ENCODE measurements at places on chromosomes 3 and 15.

GRCh38 chr15:38622304-38622703, 57.7 kb upstream of the RASGRP1 start:
- DNase-seq, result no peak

GRCh38 chr3:24540821-24541220, 46.2 kb upstream of the THRB start:
- DNase-seq, result no peak

DNA sequence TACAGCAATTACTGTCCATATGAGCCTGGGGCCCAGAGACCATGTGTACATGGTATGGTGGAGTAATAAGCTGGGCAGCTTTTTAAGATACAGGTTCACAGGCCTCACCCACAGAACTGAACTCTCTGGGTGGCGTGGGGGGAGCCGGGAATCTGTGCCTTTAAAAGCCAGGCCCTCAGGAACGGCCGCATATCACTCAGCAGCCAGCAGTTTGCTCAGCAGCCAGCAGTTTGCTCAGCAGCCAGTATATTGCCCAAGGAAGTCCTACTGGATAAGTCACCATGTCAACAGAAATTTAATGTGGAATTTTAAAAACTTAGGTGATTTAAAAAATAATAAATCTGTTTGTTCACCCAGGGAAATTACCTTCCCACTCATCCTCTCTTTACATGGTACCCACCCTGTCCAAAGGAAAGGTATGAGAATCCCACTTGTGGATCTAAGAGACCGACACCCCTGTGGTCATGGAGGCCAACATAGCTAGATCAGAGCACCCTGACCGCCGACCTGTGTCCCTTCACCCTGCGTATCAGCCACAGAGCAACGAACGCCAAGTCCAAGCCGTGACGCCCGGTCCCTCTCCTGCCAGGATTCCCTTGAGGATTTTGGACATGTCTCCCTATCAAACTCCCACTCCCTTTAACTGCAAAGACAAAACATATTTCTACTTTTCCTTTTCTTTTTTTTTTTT, 95.7 kb upstream of the CHRM5 start:
- no peak for DNase-seq

- no peak for DNase-seq
Observed at GRCh38 chr3:190193210-190193609, 72.5 kb upstream of the P3H2 start.

DNA sequence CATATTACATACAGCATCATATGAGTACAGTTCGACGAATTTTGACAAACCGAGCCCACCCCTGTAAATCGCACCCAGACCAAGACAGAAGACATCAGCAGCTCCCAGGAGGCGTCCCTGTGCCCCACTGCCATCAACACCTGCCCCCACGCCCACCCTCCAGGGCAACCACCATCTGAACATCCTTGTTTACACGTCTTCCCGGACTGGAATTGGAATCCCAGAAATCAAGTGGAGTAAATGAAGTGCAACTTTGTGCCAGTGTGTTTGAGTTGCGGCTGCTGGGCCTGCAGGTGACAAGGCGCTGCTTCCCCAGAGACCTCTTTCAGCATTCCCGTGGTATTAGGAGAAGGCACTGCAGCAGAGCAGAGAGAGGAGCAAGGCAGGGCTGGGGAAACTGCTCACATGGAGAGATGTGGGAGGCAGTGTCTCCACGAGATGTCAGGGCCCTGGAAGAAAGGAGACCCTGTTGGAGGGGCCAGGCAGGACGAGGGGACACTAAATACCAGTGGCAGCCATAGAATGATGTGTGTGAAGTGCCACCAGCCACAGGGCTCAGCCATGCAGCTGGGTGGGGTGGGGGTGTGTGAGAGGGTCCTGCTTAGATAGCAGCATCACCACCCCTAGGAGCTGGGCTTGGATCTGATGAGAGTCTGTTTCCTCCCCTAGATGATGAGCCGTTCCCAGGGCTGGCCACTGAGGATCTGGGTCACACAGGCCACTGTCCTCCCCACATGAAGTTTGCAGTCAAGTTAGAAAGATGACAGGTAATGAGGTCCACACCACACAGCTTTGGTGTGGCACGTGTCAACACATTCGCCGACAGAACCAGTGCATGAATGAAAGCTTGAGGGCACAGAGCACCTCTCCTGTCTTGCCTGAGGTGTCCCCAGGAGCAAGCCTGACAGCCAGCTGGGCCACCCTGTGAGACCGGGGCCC, 33.4 kb upstream of the PCSK6 start:
- no peak for DNase-seq

GRCh38 chr15:46293550-46293949, 658.7 kb downstream of the SQOR start:
- DNase-seq, result no peak

DNA sequence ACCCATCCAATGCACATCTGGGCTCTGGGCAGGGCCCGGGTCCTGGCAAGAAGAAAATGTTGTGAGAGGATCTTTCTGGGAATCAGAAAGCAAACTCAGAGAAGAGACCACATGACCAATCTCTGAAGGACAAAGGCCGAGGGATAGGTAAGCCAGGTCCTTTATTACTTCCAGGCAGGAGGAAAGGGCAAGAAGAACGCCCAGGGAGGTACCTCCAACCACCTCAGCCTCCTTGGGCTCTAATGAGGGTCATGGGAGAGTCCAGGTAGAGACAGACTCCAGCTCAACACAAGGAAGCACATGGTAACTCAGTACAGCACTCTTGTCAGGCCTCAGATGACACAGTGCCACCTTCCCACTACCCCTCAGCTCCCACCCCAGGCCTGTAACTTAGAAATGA, 26.0 kb downstream of the ZNF445 start:
- no peak for DNase-seq

DNA sequence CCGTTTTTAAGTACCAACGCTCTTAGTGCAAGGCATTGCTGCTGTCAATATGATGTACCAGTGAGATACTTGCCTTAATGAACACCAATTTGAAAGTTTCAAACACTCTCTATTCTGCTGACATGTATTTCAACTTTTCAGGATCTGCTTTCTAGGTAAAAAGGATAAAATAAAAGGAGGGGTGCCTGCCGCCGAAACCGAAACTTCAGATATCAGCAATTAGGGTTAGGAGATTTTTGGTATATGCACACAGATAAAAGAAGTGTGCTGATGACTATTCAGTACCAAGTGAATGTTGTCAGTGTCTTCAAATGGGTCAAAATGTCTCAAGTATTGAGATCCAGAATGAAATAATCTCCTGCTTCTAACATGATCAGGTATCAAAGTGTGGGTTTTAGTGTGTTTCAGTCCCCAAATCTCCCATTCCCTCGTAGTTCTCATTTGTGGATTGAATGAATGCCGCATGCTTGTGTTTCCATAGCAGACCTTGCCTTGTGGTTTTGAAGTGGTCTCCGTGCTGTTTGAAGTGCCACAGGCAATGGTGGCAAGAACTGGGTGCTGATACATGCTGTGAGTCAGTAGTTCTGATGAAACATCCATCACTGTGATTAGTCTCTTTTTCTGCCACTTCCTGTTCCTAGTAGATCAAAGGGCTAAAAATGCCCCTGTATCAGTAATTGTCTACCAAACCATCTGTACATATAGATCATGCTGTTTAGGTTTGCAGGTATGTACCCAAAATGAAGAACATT, 22.5 kb downstream of the CHST14 start:
- DNase-seq, result peak; percentile 65

- no peak for DNase-seq
Observed at GRCh38 chr3:37097776-37098175, 76.6 kb downstream of the LRRFIP2 start.

DNA sequence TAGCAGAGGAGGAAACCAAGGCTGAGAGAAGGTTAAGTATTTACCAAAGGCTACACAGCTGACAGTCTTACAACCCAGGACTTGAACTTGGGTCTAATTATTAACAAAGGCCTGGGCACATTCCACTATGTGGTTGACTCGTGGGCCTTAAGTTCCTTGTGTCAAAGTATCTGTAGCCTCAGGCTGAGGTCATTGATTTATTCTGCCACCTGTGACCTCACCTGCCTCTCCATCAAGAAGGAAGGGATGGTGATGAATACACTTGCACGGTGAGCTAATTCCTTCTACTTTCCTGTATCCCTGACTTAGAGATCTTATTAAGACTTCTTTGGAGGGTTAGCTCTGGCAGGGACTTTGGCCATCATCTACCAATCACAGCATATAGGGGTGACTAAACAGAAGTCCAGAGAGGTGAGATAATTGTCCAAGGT, 19.9 kb upstream of the LRRC58 start:
- DNase-seq, result no peak

DNA sequence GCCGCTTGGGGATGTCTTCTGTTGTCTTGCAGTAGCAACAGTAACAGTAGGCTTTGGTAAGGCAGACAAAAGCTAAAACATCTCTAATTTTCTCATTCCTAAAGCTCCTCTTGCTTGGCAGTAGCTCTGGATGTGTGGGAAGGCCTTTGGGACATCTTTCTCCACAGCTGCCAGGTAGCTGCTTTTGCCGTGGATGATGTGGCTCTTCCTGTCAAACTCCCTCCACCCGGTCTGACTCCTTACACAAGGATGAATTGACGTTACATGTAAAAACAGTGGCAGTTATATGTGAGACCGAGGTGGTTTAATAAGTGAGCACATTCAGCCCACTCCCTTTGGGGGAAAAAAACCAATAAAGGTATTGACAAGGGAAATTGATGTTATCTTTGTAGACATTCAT, 309.1 kb downstream of the TUSC7 start:
- no peak for DNase-seq

- DNase-seq, result no peak
Observed at GRCh38 chr3:62361261-62361660, 12.1 kb downstream of the FEZF2 start.

DNA sequence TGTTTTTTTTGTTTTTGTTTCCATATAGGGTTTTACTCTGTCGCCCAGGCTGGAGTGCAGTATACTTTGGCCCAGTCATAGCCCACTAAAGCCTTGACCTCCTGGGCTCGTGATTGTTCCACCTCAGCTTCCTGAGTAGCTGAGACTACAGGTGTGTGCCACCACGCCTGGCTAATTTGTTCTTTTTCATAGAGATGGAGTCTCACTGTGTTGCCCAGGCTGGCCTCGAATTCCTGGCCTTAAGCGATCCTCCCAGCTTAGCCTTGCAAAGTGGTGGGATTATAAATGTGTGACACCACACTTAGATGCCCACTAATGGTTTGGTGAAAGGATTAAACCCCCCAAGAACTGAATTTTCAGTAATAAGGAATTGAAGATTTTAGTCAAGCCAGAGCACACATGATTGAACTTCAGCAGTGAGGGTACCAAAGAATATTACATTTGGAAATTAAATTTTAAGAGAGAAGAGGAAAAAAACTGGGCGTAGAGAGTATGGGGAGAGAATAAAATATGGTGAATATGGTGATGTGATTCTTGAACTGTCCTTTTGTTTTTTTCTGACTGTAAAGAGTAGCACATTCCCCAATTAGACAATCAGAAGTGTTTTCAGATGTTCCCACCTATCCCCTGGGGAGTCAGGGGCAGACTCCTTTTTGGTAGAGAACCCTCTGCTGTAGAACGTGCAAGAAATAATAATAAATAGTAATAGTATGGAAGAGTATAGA, 208.1 kb downstream of the PTPRG start:
- no peak for DNase-seq

GRCh38 chr3:171323938-171324536, 136.2 kb downstream of the TNIK start:
- no peak for DNase-seq

- no peak for DNase-seq
Observed at GRCh38 chr3:127790882-127791183, 31.5 kb downstream of the MGLL start.

- no peak for DNase-seq
Observed at GRCh38 chr15:82986442-82986780, 401 bp downstream of the RAMAC start.

DNA sequence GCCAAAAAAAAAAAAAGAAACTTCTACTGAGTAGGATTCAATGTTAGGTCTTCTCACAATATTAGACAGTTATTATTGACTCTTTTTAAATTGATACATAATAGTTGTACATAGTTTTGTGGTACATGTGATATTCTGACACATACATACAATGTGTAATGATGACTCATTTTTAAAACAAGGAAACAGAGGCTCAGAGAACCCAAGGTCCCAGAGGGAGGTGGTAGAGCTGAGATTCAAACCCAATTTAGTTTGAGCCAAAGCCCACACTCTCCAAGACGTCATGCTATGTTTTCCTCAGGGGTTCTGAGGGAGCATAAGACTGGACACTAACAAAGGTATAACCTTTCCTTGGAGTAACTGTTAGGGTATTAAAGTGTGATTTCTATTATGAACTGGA, 40.6 kb downstream of the MYO5C start:
- peak; percentile 64 for DNase-seq

GRCh38 chr3:122824465-122825381, 29.9 kb downstream of the SLC49A4 start:
- DNase-seq, result no peak

DNA sequence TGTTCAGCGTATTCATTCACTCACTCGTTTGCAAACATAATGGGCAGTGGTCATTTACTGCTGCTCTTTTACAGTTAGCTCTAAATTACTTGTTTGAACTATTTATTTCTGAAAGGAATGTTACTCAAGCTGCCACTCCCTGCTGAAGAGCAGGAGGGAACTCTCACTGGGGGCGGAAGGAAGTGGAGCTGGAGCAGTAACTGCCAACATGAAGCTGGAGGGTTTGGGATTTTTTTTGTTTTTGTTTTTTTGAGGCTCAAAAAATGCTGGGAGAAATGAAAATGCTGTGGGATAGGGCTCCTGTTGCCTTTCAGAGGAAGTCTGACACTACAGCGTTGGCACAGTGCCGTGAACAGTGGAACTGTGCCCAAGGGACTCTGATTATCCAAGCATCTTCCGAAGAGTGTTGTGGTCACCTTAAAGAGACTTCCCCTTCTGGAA, 44.1 kb downstream of the SENP2 start:
- DNase-seq, result no peak

- no peak for DNase-seq
Observed at GRCh38 chr3:42569593-42570142, 12.1 kb downstream of the SEC22C start.

- no peak for DNase-seq
Observed at GRCh38 chr15:52427804-52428203, 100.9 kb downstream of the MYO5A start.

DNA sequence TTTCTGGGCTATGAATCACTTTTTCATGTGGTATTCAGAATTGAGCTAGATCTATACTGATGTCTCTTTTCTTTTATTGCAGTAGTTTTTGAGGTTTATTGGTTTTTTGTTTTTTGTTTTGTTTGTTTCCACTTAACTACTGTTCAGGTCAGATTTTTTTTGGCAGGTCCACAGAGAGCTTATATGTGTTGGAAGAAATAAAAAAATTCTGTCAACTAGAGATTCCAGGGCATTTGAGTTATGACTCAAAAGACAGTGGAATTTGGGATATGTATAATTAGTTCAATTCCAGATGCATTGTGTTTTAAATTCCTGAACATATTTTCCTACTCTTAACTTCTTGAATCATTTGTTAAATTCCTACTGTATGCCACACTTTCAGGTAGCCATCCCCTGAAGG, 727.2 kb downstream of the SI start:
- DNase-seq, result no peak

GRCh38 chr3:131847966-131848510, 186.8 kb downstream of the CPNE4 start:
- no peak for DNase-seq

DNA sequence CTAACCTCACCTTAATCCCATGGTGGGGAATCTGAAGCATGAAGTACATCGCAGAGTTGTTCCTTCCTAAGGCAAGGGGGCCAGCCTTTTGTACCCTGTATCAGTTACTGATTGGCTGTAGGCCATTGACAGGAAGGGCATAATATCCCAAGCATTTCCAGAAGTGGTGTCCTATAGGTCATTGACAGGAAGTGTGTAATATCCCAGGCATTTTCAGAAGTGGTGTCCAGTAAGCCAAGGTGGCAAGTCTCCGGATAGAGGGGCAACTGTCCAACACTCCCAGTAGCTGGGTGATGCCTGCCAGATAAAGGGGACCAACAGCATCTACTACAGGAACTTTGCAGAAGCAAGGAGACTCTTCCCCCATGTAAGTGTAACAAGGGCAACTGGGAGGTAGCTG, 52.1 kb upstream of the MYRIP start:
- DNase-seq, result no peak

Measured in CD14-positive monocyte (primary cell).